HT1080 (cell line): ENCODE measurements at places on chromosomes 7 and 10.

GRCh38 chr7:76191783-76192240 is 9.9 kb upstream of the SRRM3 start:
- peak; percentile 72 for DNase-seq

- DNase-seq = peak; percentile 87
These were observed 89.2 kb upstream of the MKLN1 start for GRCh38 chr7:131238347-131238931.

DNA sequence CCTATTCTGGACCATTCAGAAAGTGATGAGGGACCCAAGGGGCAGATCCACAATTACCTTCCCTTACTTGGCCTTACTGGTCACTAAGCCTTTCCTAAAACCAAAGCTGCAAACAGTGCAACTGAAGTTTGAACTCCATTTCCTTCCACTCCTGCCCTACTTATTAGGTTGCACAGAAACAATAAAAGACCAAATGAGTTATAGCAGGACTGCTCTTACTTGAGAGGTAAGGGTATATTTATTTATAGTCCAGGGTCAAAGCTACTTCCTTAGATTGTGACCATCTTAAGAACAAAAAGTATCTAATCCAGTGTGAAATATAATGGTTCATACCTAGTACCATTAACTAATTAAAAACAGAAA is 27.0 kb downstream of the CDK6 start:
- DNase-seq = no peak

- DNase-seq = peak; percentile 26
These were observed 754.2 kb downstream of the GRID1 start for GRCh38 chr10:85612378-85612775.

GRCh38 chr10:97075961-97076525 is 109.7 kb downstream of the SLIT1 start:
- DNase-seq = no peak

- DNase-seq = no peak
These were observed 12.7 kb downstream of the TMEM120A start for GRCh38 chr7:75981453-75982305.

GRCh38 chr10:130363899-130364445 is 227.8 kb downstream of the GLRX3 start:
- DNase-seq = no peak

DNA sequence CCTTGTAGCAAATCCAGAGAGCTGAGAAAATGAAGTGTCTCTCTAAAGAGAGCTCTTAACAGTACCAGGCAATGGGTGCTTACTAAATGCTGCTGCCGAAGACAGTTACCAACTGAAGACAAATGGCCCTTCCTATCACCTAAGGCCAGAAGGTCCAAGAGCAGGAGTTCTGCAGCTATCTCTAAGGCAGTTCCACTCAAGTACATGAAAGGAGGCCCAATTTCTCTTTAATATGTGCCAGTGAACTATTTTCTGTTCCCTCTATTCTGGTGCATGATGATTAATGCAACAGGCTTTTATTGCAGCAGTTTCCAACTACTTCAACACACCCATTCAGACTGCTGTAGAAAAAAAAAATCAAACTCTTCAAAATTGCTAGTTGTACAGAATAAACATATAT is 122.5 kb downstream of the SLC25A13 start:
- DNase-seq = no peak

GRCh38 chr7:111887734-111888133 is 318.5 kb downstream of the DOCK4 start:
- DNase-seq = no peak

- peak; percentile 66 for DNase-seq
These were observed 14.7 kb upstream of the LRRN3 start for GRCh38 chr7:111076205-111076604.

DNA sequence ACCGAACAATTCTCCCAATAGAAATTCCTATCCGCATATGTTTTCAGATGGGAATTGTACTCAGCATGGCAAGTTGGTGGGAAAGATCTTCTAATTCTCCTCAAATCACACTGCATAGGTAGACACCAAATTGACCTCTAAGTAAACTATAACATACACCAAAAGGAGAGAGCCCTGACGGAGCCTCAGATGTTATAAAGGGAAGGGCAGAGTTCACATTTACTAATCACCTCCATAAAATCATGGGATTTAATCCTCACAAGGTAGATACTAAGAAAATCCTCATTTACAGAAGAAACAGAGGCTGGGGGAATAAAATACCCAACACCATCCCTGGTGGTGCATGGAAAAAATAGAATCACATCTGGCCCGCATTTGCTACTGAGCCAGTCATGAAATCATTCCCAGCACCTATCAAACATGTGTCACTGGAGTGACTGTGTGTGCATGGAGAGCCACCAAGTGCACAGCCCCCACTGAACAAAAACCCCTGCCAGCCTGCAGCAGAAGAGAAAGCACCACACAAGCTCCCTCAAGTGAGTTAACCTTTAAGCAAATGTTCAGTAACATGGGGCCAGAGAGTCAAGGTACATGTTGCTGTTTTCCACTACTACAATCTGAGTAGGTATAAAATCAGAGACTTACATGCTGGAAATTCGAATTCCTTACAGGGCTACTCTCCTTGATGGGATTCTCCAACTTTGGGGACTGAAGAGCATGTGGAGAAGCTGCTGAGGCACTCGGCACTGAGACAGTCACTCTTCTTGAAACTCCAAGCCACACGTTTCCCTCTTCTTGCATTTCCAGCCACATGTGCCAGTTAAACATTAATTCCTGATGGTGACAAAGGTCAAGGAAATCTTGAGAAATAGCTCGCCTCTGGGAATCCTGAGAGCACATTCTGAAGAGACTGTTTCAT is at the start of gene DDC:
TSS of gene DDC (minus strand) at position 766 of the 919 bp plus-strand sequence. CDS start 21,320 bp downstream, outside the sequence.
- DNase-seq = no peak

GRCh38 chr10:75024971-75025523 is 86.4 kb upstream of the SAMD8 start:
- DNase-seq = no peak

DNA sequence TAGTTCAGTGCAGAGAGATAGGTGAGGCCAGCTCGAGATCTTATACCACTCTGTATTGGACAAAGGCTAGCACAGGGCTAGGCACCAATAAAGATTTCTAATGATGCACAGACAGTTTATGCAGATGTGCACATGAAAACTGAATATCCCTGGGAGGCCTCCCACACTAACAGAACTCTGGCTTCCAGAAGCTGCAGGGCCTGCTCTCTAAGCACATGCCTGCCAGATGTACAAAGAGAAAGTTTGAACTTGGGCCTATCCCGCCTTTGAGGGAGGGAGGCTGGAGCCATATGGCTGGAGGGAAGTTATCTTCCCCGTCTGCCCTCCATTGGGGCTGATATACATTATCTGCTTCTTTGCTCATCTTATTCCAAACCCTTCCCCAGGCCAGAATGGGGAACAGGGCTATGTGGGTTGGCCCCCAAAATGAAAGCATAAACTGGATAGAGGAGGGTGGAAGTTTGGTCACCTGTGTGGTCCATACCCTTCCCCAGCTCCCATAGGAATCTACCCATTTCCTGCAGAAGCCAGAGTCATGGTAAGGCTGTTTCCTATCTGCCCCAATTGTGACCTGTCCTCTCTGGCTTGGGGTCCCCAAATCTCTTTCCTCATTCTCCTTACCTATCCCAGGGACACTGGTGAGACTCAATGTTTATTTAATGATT is 3.8 kb downstream of the KAZALD1 start:
- DNase-seq = peak; percentile 18

- DNase-seq = no peak
These were observed 10.0 kb upstream of the DNMBP start for GRCh38 chr10:100019787-100020141.

GRCh38 chr10:89479771-89480446 is 55.5 kb downstream of the SLC16A12 start:
- no peak for DNase-seq
